Stimulated activated CD4-positive, alpha-beta T cell treated with anti-CD3 and anti-CD28 coated beads, Interleukin-4, amount 100 ng/mL, for 4 hours (primary cell): ENCODE measurements at places on chromosomes 11 and 22.

GRCh38 chr22:40175611-40176244, 2.0 kb upstream of the TNRC6B start:
- no peak for DNase-seq

DNA sequence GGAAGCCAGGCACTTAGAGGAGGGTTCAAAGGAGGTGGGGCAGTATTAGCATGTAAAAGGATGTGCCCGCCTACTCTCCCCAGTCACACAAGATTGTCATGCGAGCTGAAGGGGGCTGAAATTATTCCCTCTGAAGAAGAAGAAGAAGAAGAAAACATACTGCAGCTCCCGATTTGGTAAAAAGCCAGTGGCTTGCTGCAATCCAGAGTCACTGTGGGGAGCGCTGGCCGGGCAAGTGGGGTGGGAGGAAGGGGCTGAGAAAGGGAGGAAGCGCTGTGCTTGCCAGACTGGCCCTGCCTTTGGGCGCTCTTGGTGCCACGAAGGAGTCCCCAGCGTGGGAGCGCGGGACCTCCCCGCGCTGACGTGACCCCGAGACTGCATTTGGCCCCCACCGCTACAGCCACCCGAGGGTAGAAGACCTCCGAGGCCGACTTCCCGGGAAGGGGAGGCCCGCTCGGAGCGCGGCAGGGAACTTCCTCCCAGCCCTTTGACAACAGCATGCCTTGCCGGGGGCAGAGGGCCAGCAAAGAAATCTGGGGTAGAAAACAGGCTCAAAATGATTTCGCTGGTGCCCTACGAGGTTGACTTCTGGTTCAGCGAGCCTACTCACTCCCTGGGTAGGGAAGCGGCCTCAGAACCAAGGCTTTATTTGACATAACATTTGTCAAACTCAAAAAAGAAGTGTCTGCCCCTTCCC, 906.3 kb downstream of the DLG2 start:
- DNase-seq: no peak

DNA sequence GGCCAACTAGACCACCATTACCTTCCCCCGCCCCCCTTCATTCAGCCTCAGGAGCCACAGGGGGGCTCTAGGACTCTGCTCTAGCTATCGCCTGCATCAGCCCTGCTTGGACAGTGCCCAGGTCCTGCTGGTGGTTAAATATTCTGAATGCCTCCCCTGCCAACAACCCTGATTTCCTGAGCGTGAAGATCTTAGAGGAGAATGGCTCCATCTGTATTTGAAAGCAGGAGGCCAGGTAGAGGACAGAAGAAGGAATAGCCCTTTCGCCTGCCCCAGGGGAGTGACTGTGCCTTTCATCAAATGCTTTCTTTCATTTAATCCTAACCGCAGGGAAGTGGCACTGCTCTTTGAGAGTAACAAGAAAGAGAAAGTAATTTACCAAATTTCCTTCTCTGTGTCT, 69.2 kb downstream of the ISX start:
- no peak for DNase-seq

- DNase-seq: no peak
Observed at GRCh38 chr22:38881464-38881871, 9.5 kb upstream of the CBX6 start.

GRCh38 chr11:71062199-71062598, 190.2 kb downstream of the SHANK2 start:
- DNase-seq: no peak

DNA sequence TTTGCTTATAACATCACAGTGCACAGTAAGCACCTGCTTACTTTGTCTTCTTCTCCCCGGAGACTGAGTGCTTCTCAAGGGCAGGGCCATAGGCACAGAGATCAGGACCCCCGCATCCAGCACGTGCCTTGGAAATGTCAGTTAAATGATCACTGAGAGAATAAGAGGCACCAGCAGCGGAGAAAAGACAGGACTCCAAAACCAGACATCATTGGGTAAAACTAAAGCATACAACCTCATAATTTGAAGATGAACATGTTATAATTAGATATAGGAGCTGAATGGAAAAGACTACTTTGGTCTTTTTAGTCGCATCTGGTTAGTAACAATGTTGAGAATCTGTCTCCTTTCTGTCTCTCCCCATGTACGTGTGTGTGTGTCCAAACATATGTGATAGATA, 1279.9 kb downstream of the LRRC4C start:
- no peak for DNase-seq

DNA sequence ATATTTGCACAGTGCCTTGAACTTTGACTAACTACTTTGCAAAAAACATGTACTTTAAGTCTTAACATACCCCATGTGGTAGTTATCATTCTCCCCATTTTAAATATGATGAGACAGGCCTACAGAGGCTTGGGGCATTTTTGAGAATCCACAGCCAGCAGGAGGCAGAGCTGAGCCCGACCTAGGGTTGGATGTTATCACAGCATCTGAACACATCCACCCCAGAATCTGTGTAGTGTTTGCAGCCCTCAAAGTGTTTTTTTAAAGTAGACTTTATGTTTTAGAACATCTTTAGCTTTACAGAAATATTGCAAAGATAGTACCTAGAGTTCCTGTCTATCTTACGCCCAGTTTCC, 17.6 kb downstream of the OTOG start:
- no peak for DNase-seq

DNA sequence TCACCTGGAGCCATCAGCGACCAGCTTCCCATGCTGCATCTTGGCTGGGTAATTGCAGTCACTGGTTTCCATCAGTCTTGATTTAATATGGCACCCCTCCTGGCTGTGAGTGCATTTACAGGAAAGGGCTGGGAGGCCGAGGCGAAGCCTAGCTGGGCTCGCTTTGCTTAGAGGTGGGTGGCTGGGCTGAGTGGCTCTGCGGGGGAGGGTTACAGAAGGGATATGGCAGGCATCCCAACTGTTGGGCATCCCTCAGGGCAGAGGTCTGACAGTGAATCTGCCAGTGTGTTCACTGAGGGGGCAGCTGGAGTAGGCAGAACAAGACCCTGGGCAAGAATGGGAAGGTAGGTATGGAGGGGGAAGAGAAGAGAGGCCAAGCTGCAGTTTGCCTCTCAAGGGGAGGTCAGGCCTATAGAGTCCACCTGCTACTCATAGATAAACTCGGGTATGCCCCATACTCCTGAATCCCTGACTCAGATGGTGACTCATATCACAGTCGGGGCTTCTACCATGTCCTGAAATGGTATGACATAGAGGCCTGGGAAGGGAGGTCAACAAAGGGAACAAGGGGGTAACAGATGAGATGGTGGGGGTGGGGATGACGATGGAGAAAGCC, 77.5 kb upstream of the PHOX2A start:
- DNase-seq: no peak

GRCh38 chr11:24324211-24324610, 172.6 kb upstream of the LUZP2 start:
- DNase-seq: no peak

DNA sequence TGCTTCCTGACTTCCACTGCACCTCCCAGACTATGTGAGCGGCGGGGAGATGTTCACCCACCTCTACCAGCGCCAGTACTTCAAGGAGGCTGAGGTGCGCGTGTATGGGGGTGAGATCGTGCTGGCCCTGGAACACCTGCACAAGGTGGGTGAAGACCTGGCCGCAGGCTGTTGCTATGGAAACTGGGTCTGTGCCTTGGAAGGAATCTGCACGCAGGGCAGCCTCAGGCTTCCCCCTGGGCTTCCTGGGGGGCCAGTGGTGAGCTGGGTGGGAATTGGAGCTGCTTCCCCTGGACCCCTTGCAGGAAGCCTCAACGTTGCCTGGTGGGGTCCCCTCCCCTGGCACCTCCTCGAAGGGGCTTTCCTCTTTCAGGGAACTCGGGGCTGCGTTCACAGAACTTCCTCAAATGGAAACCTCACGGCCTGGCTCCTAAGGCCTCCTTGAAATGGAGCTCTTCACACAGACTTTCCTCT, 1.5 kb downstream of the RPS6KA4 start:
- no peak for DNase-seq

- DNase-seq: no peak
Observed at GRCh38 chr22:36640106-36640672, 63.4 kb downstream of the CACNG2 start.

GRCh38 chr11:96967616-96968015, 577.8 kb downstream of the JRKL start:
- no peak for DNase-seq

GRCh38 chr11:10796191-10796590, 12.5 kb downstream of the EIF4G2 start:
- DNase-seq: no peak

GRCh38 chr11:129846508-129847335, 31.1 kb downstream of the TMEM45B start:
- no peak for DNase-seq

- DNase-seq: no peak
Observed at GRCh38 chr11:66365166-66365565, 6.4 kb downstream of the SLC29A2 start.

DNA sequence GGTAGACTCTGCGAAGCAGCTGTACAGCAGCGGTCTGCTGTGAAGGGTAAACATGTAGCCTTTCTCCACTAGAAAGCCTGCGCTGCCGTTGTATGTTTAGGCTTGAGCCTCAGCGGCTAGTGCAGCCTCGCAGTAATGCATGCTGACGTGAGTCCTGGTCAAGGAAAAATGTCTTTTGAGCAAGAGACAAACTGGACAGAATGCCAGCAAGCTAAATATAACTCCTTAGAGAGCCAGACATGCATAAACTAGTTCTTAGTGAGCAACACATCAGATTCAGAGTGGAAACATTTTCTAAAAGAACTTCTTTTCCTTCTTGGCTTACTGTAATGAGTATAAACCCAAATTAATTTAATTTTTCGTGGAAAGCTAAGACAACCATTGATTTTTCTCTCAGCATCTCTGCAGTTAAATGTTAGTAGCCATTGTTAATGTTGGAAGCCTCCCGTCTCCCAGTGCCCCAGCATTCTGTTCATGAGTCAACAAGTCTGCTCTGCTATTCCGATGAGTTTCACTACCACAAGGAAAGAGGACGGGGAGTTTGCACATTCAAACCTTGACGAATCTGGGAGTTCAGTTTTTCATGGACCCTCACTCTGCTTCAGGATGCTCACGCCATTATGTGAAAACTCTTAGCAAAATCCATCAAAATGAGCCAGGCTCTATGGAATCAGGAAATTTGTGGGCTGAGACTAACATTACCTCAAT, 51.4 kb downstream of the JAM3 start:
- DNase-seq: no peak

- no peak for DNase-seq
Observed at GRCh38 chr22:37558815-37559214, 1.5 kb upstream of the CDC42EP1 start.

- DNase-seq: no peak
Observed at GRCh38 chr11:83831929-83832328, 545.8 kb upstream of the CCDC90B start.

DNA sequence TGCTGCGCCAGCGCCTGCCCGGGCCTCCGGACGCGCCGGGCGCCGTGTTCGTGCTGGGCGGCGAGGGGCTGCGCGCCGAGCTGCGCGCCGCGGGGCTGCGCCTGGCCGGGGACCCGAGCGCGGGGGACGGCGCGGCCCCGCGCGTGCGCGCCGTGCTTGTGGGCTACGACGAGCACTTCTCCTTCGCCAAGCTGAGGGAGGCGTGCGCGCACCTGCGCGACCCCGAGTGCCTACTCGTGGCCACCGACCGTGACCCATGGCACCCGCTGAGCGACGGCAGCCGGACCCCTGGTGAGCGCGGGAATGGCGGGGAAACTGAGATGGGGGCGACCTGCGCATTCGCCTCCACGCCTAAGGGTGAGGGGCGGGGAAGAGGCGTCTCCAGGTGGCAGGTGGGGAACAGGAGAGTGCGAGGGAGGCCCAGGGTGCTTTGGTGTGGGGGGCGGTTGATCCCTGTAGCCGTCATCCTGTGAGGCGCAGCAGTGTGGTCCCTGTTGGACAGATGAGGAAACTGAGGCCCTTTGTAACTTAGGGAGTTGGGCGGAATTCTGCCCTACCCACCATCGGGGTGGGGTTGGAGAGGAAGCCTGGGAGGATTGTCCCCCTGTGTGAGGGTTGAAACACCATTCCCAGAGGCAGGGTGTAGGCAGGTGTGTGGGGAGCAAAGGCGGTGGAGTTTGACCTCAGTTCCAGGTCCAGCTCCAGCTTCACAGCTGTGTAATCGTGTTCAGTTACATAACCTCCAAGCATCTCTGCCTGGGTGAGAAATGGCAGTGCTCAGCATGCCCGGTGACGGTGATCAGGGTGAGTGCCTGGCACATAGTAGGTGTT, 758 bp downstream of the PDXP start:
- DNase-seq: peak; percentile 34

GRCh38 chr11:129814244-129815014, 1.2 kb upstream of the TMEM45B start:
- DNase-seq: peak; percentile 62

DNA sequence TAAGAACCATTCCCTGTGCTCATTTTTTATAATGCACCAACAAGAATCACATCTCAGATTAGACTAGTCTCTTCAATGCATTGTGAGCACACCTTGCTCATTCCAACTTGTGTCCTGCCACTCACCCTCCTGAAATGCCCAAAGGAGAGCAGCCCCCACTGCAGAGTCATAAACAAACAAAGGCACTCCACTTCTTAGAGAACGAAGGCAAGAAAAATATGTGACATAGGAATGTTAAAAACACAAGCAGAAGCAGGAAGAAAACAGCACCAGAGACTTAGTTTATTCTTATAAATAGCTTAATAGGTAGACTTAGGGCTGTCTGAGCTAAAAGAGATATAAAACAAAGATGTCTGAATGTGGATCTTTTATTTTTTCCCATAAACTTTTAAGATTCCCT, 57.2 kb downstream of the GUCY1A2 start:
- DNase-seq: no peak

- DNase-seq: no peak
Observed at GRCh38 chr11:13189561-13190426, 87.8 kb upstream of the BMAL1 start.

DNA sequence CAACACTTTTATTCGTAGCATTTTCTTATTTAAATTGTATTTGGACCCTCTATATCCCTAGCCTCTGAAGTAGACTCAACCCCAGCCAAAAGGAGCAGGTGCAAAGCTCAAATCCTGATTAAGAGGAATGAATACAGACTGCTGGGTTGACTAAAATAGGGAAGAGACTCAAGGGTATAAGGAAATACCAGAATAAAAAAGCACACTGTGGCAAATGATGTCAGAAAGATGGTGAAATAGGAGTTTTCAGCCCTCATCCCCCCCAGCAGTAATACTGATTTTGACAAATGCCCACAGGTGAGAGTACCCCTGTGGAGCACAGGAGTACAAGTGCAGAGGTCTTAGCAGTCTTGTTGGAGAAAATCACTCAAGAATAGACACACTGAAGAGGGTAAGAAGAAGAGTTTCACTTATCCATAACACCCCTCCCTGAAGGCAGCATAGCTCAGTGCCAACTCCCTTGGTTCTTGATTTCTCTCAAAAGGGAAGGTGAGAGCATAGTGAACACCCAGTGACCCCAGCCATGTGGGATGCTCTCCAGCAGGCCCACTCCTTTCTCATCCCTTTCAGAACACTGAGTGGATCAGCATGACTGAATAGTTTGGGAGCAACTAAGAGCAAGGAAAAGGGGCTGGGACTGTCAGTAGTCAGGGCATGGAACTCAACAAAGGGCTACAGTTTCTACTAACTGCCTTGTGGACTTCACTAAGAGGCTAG, 71.7 kb downstream of the TBC1D22A start:
- DNase-seq: no peak

DNA sequence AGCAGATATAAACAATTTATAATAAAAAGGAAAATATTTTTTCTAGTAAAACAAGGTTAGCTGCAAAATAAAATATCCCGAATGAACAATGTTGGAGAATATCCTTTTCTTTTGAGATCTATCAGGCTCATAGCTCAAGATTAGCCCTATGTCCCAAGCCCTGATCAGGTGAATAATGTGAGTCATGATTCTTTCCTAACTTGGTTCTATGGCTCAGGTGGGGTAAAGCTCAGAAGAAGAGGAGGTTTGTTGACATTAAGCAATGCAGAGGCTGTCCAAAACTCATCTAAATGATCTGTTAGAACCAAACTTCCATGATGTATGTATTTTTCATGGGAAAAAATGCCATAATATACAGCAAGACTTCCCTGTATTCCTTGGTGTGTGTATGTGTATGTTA, 86.1 kb downstream of the TRIM44 start:
- no peak for DNase-seq
